ENCODE measurements at places on chromosomes 11 and 22. TPM values are rescaled to one million over a fixed set of nuclear protein-coding genes. Genes with fewer than 3 reads are reported as not detected.

GRCh38 chr22:44182588-44183286, 2.0 kb downstream of the PARVG start:
- DNase-seq, result no peak

DNA sequence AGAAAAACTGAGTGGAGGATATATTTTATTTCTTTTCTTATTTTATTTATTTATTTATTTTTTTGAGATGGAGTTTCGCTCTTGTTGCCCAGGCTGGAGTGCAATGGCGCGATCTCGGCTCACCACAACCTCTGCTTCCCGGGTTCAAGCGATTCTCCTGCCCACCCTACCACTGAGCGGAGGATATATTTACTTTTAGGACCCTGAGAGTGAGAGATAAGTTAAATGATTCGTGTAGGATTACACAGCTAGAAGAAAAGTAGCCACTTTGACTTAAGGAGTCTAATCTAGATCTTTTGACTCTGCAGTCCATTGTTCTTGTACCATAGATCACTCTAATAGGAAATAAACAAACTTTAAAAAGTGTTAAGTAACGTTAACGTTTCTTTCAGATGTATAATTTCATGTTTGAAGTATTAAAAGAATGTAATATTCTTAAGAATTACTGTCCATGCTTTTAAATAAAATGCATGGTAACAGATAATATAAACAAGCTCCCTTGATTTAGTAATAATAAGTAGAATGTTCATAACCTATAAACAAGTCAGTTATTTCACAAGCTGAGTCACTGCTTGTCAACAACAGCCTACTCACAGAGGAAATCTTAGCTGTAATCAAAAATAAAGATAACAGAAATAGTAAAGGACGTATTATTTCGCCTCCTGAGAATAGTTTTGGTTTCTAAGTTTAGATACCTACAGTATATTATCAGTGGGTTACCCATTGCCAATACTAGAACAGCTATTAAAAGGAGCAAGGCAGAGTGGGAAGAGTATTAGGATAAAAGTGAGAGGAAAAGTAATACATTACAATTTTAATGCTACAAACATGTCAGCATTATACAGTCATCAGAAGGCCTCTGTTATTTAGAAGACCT, 18.6 kb downstream of the USP47 start:
- DNase-seq, result no peak

- DNase-seq, result no peak
Observed at GRCh38 chr11:13174090-13174489, 103.5 kb upstream of the BMAL1 start.

The MYRF gene
- polyA plus RNA-seq, result 27.8 TPM

The MOV10L1 gene
- polyA plus RNA-seq, result 0.58 TPM

Data from renal cortex interstitium (tissue), 15 donors.